ENCODE measurements at places on chromosomes 4 and X.

DNA sequence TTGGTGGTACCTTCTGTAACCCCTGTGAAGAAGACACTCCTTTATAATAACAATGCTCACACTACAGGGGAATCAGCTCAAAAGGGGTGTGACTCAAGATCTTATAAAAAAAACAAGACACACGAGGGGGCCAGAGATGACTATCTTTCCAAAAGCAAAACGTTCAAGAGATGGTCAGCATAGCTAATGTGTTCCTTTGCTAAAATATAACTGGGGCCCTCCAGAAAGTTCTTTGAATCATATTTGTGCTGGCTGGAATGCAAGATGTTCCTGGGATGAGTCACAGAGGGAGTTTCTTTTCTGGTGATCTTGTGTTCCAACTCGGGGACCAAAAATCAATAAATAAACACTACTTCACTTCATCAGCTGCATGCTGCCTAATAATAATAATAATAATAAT is 46.5 kb downstream of the RAI2 start:
- DNase-seq = no peak

GRCh38 chr4:127479031-127479622 is 153.6 kb upstream of the INTU start:
- DNase-seq = no peak

- DNase-seq = no peak
These were observed 1664.8 kb downstream of the RPA4 start for GRCh38 chrX:98548519-98548918.

GRCh38 chr4:74501579-74501978 is 56.6 kb downstream of the AREG start:
- no peak for DNase-seq

DNA sequence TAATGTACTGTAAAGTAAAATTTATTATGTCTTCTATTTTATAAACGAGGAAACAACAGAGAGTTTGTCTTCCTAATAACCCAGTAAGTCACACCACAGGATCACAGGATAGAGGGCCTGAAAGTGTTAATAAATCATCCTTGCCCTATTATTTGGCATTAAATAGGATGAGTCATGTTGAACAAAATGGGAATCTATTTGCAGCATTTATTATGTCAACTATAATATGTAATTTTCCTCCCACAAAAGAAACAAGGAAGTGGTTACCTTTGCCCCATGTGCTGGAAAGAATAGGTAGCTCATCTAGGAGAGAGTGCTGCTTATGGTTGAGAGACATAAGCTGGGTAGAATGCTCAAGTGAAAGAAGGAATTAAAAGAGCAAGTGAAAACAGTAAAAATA is 237.6 kb upstream of the NDST3 start:
- no peak for DNase-seq

- DNase-seq = no peak
These were observed 321.9 kb upstream of the EMCN start for GRCh38 chr4:100839712-100840111.

DNA sequence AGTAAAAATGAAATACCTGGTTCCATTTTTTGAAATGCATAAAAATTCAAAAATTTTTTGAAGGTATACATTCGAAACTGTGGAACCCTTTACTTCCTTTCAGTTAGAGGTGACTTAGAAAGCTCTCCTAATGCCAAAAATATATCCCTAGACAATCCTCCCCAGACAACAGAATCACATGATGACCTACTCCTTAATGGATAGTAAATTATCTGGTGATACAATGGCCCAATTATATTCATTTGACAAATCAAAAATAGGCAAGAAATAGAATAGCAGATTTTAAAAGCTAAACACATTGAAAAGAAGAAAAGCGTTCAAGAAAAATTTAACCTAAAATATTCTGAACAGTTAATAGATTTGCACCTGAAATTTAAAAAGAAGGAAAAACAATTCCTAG is 3.5 kb upstream of the UGT2A2 start:
- DNase-seq = no peak

- DNase-seq = no peak
These were observed 280.5 kb downstream of the GPM6A start for GRCh38 chr4:175531405-175532091.

DNA sequence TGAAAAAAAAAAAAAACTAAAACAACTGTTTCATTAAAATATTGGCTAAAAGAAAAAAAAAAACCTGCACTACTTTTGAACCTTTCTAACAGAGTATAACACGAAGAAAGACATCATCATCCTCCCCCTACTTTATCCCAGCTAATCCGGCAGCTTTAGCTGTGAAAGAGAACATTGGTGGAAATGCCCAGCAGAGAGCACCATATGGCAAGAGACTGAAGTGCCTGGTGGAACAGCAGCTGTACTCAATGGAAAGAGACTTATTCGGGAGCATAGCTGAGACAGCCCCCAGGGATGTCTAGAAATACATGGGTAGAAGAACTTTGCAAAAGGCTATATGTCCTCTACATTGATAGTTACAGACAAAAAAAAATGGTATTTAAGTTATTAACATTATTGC is 30.3 kb downstream of the STPG2 start:
- DNase-seq = no peak

GRCh38 chr4:24730256-24731001 is 64.9 kb upstream of the SOD3 start:
- no peak for DNase-seq

- no peak for DNase-seq
These were observed 75.8 kb downstream of the ATG4A start for GRCh38 chrX:108167211-108167872.

GRCh38 chrX:75989806-75990590 is 182.9 kb upstream of the PBDC1 start:
- DNase-seq = no peak

- no peak for DNase-seq
These were observed 87.9 kb downstream of the WDFY3 start for GRCh38 chr4:84878546-84878945.

DNA sequence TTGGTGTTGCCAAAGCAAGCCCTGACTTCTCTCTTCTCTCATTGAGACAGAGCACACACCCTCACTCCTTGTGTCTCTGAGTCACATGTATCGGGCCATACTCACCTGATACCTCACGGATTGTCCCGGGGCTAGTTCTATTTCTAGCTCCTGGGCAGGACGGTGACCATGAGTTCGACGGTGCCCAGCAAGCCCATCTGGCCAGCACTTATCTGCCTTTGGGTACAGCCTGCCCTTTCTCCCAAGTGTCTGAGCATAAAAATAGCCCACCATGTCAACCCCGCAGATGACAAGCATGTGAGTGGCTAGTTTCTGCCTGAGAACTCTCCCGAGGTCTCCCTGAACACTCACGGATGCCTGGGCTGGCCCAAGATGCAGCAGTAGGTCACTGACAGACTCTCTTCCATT is 158.5 kb downstream of the DHRSX start:
- no peak for DNase-seq

GRCh38 chrX:111581086-111581485 is 69.6 kb downstream of the SERTM2 start:
- DNase-seq = no peak

DNA sequence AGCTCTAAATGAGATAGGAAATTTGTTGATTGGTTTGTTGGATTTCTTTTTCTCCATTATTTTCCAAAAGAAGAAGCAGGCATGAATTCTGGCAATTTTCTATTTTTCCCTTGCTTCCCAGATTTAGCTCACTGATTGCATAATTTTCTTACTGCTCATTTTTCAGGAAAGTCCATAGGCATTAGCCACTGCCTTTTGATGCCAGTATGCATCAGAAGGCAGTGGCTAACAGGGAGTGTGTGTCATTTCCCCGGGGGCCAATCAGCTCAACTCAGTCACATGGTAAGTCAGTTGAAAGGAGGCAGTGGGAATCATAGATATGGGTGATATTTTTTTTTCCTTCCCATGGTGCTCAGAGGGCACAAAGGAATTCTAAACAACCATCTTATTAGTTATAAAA is 156.7 kb downstream of the TRIML1 start:
- DNase-seq = no peak

GRCh38 chrX:80485543-80485942 is 65.3 kb downstream of the TENT5D start:
- no peak for DNase-seq

GRCh38 chr4:27966664-27967063 is 1106.0 kb downstream of the STIM2 start:
- DNase-seq = no peak

DNA sequence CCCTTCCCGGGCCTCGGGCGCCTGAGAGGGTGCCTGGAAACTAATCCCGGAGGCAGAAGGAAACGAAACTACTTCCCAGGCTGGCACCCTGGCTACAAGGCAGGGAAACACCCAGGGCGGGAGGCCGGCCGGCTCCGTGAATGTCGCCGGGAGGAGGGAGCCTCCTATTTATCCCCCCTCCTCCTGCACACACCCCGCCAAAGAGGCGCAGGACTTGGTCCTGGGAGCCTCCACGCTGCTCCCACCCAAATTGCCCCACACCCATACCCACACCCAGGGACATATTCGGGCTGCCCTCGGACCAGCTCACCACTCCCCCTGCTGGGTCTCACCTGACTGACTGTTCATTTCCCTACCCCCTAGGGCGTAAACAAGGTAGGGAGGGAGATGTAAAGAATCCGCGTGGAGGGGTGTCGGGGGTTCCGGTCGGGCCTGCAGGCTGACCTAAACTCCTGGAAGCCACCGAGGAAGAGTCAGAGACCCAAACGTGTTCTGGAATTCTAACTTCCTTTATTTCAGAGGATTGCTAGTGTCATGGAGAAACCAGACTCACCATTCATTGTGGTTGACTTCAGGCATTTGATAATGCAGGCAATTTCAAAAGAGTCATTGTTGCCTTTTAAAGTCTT is at the start of gene BTC:
BTC (minus strand) TSS at position 142 of the 629 bp plus-strand sequence. CDS start 198 bp downstream, outside the sequence.
- DNase-seq = no peak

DNA sequence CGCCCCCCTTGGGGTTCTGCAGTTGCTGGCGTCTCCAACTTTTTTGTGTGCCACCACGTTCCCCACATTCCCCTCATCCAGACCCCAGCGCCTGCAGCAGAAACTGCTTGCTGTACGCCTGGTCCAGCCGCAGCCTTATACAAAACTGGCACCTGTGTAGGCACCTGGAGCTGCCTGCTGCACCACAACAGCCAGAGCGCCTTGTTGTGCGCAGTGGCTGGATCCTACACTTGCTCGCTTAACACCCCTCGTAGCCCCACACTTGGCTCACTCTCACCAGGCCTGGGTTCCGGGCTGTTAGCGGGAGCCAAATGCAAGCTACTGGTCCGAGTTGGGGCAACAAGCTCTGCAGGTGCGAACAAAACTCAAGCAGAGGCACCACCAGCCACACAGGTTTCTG is 136.8 kb downstream of the TECRL start:
- DNase-seq = no peak

GRCh38 chr4:7863911-7864681 is 75.6 kb downstream of the AFAP1 start:
- DNase-seq = no peak

DNA sequence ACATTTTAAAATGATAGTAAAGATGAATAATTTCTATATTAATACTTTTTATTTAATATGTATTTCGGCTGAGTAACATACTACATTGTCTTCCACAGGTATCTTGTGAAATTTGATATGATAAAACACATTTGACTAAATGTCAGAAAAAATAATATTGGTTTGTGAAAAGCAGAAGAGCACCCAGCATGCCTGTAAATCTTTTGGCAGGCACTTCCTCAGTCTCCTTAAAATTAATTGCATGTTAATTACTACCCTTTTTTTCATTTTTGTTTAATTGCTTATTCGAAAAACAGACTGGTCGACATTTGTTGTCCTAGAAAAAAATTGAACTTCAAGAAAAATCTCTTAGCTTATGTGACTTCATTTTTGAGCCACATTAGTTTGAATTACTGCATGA is 40.6 kb downstream of the CLCN3 start:
- no peak for DNase-seq

DNA sequence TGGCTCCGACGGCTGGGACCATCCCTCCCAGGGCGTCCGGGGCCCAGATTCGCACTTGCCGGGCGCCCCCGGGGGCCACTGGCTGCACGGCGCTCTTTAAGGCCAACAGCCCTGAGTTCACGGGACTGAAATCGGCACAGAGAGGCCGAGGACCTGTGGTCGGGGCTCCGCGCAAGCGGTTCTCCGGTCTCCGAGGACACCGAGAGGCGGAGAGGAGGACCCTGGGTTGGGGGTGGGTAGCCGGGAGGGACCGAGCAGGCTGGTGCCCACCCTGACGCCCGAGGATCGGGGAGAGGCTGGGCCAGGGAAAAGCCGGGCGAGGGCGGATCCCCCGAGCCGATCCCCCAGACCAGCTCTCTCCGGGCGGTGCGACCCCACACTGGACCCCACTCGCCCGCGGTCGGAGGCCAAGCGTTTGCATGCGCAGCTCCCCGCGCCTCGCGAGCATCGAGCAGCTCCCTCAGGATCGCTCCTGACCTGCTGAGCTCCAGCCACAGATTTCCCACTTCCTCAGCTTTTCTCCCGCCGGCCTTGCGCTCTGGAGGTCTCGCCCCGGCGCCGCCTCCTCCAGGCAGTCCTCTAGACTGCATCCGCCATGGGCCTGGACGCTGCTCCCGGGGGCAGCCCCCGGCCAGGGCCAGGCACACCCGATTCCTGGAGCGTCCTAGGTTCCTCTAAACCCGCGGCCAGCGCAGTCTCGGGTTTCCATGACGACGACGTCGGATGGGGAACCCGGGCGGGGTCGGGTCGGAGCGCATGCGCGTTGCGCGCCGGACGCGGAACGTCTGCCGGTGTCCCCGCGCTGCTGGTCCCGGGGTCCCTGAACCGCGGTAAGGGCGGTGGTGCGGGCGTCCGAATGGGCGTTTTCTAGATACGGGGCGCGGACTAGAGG is 17.6 kb upstream of the NAT8L start:
- peak; percentile 75 for DNase-seq

- no peak for DNase-seq
These were observed 11.0 kb upstream of the VSIG1 start for GRCh38 chrX:108033890-108034289.

DNA sequence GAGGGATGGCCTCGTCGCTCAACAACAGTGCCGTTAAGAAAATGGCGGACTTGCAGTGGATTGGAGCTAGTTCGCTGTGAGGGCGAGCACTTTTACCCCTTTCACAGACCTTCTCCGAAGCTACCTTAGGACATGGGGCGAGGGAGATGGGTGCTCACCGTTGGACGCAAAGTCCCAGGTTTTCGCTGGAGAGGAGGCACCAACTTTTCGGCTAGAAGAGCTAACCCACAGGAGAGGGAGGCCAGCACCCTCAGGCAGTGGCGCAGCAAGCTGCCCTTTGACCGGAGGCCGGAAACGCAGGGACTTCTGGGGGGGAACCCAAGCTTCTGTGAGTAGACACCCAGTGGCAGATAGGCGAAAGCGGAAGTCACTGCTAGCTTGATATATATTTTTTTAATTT is 93.1 kb upstream of the IL13RA1 start:
- no peak for DNase-seq

- no peak for DNase-seq
These were observed 60.4 kb downstream of the EFNB1 start for GRCh38 chrX:68889249-68889648.

- no peak for DNase-seq
These were observed 123.6 kb downstream of the RELL1 start for GRCh38 chr4:37562592-37562991.

GRCh38 chr4:185911556-185912064 is 99.6 kb upstream of the SORBS2 start:
- no peak for DNase-seq

- DNase-seq = peak; percentile 29
These were observed 570 bp downstream of the WDR44 start for GRCh38 chrX:118346258-118347094.

- no peak for DNase-seq
These were observed 308.9 kb downstream of the ANTXR2 start for GRCh38 chr4:79764120-79764519.

All from activated CD4-positive, alpha-beta T cell treated with anti-CD3 and anti-CD28 coated beads for 1 hour (primary cell).